ENCODE measurements at places on chromosomes 6 and 20. TPM values are rescaled to one million over a fixed set of nuclear protein-coding genes. Genes with fewer than 3 reads are reported as not detected.
A peak's percentile ranks its signal among the peaks of the same experiment; 100 is the strongest.

- H3K4me3 ChIP-seq = no peak overlapping the region
- H3K36me3 ChIP-seq = no peaks in the 10 kb centered on the region
- H3K27ac ChIP-seq = peak overlapping the region; percentile 34
- H3K4me1 ChIP-seq = peaks cover 26% of the 10 kb centered on the region
- peaks cover 20% of the 10 kb centered on the region for H3K27me3 ChIP-seq
These were observed 7.1 kb downstream of the BMP7 start for GRCh38 chr20:57259121-57259937.

DNA sequence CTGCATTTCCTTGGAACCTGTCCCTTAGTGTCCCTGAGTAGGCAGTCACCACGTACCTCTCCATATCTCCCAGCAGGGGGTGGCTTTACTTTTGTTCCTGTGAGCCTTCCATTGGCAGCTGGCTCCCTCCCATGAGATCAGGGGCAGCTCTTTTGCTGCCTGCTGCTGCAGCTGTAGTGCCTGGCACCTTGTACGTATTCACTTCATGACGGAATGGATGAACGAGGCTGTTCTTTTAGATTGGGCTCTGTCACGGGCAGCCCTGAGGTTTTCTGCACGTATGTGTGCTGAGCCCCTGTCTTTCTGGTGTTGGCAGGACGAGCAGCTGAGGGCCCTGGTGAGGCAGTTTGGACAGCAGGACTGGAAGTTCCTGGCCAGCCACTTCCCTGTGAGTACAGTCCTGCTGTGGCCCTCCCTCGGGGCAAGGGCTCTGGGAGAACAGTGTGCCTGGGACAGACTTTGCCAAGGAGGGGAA lies 14.6 kb downstream of the MYBL2 start:
- no peak for DNase-seq
- H3K27me3 ChIP-seq = no peaks in the 10 kb centered on the region
- peaks cover 36% of the 10 kb centered on the region for H3K36me3 ChIP-seq
- H3K27ac ChIP-seq = no peak overlapping the region
- H3K4me1 ChIP-seq = peaks cover 3% of the 10 kb centered on the region

DNA sequence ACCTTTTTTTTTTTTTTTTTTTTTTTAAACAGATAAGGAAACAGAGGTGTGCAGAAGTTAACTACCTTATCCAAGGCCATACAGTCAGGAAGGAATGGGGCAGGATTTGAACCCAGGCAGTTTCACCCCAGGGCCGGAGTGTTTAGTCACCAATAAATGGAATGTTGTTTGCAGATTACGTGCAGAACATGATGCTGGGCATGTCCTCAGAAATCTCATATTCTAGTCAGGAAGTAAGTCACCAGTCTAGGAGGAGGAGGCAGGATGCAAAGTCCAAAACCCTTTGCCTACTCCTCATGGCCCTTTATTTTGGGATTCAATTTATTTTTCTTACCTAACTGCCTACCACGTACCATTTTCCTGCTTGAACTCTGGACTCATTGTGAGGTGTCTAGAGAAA lies 57.1 kb upstream of the LRRC1 start:
- DNase-seq = no peak
- no peaks in the 10 kb centered on the region for H3K4me1 ChIP-seq
- no peak overlapping the region for H3K4me3 ChIP-seq
- H3K36me3 ChIP-seq = no peaks in the 10 kb centered on the region

DNA sequence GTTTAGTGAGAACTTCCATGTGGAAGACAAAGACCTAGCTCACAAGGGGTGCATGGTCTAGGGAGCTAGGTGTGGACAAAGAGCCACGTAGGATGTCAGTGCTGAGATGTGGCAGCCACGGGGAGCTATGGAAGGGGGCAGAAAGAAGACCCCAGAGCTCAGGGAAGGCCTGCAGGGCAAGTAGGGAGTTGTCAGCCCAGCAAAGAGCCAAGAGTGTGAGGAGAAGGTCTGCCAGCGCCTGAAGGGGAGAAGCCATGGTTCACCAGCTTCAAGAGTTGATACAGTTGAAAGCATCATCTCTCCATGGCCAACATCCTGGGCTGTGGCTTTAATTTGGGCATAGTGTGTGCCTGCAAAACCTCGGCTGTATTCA lies 95.6 kb downstream of the CDH26 start:
- no peaks in the 10 kb centered on the region for H3K36me3 ChIP-seq
- no peak overlapping the region for H3K4me3 ChIP-seq
- DNase-seq = peak; percentile 24
- no peaks in the 10 kb centered on the region for H3K27me3 ChIP-seq

OR12D2 gene
- not detected for total RNA-seq
